ENCODE measurements at places on chromosomes 6 and 20.

DNA sequence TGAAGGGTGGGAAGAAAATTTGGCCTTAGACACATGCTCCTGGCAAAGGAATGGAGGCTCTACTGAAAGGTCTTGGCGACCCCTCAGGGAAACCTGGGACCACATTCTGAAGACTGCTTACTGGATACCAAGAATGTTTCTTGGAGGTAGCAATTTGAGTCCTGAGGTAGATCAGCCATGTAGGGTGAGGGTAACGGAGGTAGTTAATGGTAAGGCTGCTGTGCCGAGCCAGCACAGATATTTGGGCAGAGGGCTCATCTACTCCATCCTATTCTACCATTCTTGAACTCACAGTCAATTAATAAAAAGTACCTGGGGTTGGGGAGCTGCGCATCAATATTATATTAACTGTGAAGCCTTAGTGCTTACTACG is 401 bp upstream of the PHF3 start:
- no peak for DNase-seq

DNA sequence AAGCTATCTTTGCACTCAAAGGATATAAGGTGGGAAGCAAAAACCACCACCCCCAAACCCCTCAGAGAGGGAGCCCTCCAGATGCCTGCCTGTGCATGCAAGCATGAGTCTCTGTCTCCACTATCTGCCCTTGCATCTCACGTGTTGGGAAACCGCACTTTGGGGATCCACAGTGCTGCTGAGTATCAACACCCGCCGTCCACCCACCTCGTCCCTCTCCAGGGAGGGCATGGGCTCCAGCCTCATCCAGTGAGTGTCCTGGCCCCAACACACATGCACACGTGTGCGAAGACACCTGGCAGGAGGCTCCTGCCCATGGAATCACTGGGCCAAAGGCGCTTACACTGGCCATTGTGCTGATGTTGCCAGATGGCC is 3.5 kb upstream of the YTHDF1 start:
- DNase-seq, result no peak

GRCh38 chr20:36745234-36745926 is 510 bp downstream of the NDRG3 start:
- DNase-seq, result no peak

DNA sequence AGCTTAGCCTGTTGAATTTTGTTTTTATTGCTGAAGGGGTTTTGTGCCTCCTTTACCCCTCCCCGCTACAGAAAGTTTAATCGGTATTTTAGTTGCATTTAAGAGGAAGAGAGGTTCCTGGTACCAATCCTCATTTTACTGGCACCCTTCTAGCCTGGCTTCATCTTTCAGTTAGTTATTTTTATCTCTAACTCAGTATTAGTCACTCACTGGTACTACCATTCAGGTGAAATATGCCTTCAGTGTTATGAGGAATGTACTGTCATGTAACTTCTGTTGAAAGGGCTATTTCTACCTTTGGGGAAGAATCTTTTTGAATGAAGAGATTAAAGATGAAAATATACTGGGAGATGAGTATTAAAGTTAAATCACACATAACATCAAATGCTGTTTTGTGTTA is 211.8 kb downstream of the CDKAL1 start:
- no peak for DNase-seq

- DNase-seq, result no peak
These were observed 35.3 kb downstream of the BEND3 start for GRCh38 chr6:107080036-107080435.

GRCh38 chr20:42775866-42776265 is 413.8 kb downstream of the PTPRT start:
- no peak for DNase-seq

DNA sequence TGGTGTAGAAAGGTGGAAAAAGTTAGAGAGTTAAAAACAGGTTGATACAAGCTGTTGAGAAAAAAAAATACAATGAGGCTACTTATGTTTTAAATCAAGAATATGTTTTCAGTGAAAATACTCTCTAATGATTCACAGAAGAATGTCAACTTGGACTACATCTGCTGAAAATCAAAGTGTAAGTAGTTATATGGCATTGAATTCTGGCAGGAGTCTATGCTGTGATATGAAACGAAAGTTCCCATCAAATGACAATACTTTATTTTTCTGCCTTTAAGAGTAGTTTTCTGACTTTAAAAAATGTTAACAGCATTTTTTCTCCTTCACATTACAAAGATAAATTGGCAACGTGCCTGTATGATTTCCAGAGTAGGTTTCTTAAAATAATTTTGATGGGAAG is 158.3 kb downstream of the EYA4 start:
- DNase-seq, result peak; percentile 14

- DNase-seq, result no peak
These were observed 57.5 kb upstream of the NT5E start for GRCh38 chr6:85392379-85392778.

- DNase-seq, result peak; percentile 93
These were observed 5.5 kb downstream of the HTR1B start for GRCh38 chr6:77457720-77458349.

DNA sequence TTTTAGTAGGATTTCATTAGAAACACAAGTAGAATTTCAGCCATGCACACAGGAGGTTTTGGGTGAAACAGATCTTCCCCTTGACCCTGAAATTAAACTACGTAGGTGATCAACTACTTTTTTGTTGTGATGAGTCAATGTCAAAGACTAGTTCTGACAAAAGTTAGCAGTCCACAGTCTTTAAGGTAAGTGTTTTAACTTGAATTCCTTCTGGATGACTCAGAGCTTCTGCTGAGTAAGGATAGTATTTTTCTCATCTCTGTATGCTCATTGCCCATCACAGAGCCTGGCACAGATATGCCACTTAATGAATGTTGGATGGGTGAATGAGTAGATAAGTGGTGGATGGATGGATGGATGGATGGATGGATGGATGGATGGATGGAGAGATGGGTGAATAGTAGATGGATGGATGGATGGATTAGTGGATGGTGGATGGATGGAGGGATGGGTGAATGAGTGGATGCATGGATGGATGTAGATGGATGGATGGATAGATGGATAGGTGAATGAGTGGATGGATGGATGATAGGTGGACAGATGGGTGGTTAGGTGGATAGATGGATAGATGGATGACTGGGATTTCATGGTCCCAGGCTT is 165.3 kb downstream of the ZMYND8 start:
- no peak for DNase-seq

GRCh38 chr6:69887026-69887425 is 20.7 kb downstream of the COL19A1 start:
- peak; percentile 26 for DNase-seq

DNA sequence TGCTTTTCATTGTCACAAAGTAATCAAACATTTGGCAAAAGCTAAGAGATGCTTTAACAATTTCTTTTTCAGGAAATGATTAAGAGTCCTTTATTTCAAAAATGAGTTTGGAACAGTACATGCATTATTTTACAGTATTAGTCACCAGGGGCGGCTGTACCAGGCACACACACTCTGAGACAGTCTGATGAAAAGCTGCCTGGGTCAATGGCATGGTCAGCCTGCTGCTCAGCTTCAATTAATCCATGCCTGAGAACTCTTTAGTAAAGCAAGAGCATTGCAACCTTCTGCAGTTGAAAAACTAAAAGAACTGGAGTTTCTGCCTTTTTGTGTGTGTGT is 105.5 kb downstream of the TULP4 start:
- DNase-seq, result peak; percentile 48

DNA sequence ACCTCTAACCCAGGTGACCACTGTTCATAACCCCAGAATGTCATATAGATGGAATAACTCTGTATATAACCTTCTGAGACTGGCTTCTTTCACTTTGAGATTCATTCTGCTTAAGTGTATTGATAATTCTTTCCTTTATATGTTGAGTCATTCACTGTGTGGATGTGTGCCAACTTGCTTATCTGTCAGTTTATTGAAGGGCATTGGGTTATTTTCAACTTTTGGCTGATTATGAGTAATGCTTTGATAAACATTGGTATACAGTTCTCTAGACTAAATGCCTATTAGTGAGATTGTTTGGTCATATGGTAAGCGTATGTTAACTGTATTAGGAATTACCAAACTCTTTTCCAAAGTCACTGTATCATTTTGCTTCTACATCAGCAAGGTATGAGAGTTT is 453.4 kb upstream of the SPTLC3 start:
- no peak for DNase-seq

- DNase-seq, result no peak
These were observed 33.0 kb upstream of the SPDEF start for GRCh38 chr6:34589140-34589539.

GRCh38 chr6:25601800-25602673 is 50.0 kb upstream of the SCGN start:
- DNase-seq, result peak; percentile 59

- DNase-seq, result peak; percentile 85
These were observed 2.8 kb downstream of the FOXS1 start for GRCh38 chr20:31842471-31843157.

GRCh38 chr6:27333642-27334040 is 21.6 kb upstream of the POM121L2 start:
- no peak for DNase-seq

- DNase-seq, result no peak
These were observed 52.6 kb upstream of the DACT2 start for GRCh38 chr6:168371981-168372711.

GRCh38 chr20:44420497-44420896 is 55.2 kb upstream of the TTPAL start:
- no peak for DNase-seq

- peak; percentile 46 for DNase-seq
These were observed 1063.9 kb upstream of the CITED2 start for GRCh38 chr6:140438346-140438735.

GRCh38 chr20:39429726-39430125 is 467.6 kb downstream of the DHX35 start:
- peak; percentile 2 for DNase-seq

GRCh38 chr6:151370509-151371078 is 20.8 kb downstream of the ZBTB2 start:
- peak; percentile 36 for DNase-seq

DNA sequence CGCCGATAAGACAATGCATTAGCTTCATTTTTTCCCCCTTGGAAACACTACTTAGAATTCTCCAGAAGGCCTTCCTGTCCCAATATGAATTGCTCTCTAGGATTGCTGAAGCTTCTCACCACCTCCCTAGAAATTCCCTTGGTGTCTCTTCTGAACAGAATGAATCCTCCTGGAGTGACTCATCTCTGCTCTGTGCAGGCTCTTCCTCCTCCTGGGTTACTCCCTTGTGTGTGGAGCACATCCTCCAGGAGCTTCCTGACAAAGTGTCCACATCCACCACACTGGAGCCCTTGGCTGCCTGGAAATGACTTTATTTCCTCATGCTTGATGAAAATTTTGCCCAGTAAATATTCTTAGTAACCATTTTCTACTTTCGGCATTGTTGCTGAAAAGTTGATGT is 54.4 kb downstream of the DTNBP1 start:
- peak; percentile 87 for DNase-seq

GRCh38 chr6:122650403-122650802 is 40.2 kb downstream of the PKIB start:
- DNase-seq, result no peak

DNA sequence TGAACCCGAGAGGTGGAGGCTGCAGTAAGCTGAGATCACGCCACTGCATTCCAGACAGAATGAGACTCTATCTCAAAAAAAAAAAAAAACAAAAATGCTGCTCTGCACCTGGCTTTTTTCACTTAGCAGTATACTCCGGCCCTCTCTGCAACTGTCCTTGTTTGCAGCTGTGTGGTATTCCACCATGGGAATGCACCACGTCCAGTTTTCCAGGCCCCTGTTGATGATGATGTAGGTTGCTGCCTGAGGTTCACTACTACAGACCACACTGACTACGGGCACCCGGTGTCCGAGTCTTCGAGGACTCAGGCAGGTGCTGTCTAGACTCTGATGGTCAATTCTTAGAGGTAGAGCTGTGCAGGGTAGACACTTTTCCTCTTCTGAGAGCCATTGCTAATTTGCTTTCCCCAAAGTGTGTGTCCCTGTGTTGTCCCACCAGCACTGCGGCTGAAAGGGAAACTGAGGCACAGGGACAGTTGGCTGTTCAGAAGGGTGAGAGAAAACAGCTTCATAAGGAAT is 56.5 kb downstream of the UBE2V1 start:
- DNase-seq, result no peak

- peak; percentile 27 for DNase-seq
These were observed 20.7 kb upstream of the ENPP1 start for GRCh38 chr6:131787079-131787478.

- no peak for DNase-seq
These were observed 13.0 kb downstream of the GLP1R start for GRCh38 chr6:39061588-39061987.

GRCh38 chr6:67016921-67017460 is 1310.0 kb upstream of the EYS start:
- DNase-seq, result no peak

DNA sequence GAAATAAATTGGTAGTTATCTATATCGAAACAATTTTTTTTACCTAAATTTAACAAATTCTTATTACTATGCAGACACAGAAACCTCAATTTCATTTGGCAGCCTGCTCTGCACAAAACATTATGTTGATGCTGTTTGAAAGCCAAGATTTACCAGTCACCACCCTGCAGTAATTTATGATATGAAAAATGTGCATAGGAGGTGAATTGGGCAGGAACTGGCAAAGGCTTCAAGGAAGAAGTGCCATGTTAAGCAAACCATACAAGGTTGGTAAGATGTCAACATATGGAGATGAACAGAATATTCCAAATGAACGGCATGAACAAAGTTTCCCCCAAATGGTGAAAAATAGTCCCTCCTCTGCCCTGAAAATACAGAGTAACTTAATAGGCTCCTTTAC is 54.2 kb upstream of the TAB2 start:
- no peak for DNase-seq

- no peak for DNase-seq
These were observed 2.8 kb upstream of the TOMM6 start for GRCh38 chr6:41784581-41785171.
